ENCODE measurements at places on chromosomes 16 and 17.

DNA sequence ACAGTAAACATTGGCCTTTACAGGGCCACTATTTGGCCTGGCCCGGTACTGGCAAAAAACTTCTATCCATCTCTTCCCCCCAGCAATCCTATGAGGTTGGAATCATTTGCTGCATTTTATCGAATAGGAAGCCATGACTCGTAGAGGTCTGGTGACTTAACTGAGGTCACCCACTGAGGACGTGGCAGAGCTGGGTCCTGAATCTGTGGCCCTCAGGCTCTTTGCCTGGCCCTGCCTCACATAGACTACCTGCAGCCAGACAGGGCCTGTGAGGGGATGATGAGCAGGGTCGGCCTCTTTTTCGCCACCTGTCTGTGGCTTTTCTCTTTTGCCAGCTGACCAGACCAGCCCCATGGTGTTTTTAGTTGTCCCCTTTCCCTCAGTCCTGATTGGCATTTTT lies 1.9 kb downstream of the PPP4C start:
- DNase-seq: no peak

- no peak for DNase-seq
Observed at GRCh38 chr16:72536723-72537435, 364.9 kb upstream of the PMFBP1 start.

GRCh38 chr17:80960037-80960796 lies 31.4 kb upstream of the CHMP6 start:
- no peak for DNase-seq

DNA sequence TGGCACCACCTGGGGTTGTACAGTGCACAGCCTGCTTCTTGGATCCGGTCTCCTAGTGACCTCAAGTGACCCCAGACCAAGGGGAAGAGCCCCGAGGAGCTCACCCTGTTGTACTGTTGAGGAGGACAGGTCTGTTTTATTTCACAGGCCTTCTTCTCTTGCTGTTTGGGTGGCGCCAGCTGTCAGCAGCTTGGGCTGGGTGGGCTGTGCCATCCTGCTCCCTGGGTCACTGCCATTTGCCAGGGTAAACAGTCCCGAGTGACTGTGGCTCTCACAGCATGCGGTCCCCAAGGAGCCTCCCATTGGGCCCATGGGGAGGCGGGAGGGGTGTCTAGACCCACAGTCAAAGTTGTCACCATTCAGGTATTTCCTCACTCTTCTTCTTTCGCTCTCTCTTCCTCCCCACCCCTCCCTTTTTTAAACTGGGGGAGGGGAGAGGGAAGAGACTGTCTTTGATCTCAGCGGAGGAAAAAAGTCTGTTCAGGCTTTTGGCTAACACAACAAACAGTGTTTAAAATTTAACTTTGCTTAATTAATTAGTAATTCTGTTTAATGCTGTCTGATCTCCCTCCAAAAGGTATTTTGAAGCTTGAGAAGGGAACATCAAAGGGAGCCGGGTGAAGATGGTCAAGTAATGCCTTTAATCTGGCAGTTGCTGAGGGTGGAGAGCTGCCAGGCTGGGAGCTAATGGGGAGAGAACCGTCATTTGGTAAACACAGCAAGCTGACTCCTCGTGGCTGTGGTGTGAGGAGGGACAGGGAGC lies 64.0 kb downstream of the SNX20 start:
- no peak for DNase-seq

- no peak for DNase-seq
Observed at GRCh38 chr17:76189741-76190140, 48.7 kb upstream of the FOXJ1 start.

- no peak for DNase-seq
Observed at GRCh38 chr16:84851192-84852127, 31.7 kb downstream of the CRISPLD2 start.

GRCh38 chr17:7262935-7263800 lies 890 bp upstream of the CLDN7 start:
- no peak for DNase-seq

DNA sequence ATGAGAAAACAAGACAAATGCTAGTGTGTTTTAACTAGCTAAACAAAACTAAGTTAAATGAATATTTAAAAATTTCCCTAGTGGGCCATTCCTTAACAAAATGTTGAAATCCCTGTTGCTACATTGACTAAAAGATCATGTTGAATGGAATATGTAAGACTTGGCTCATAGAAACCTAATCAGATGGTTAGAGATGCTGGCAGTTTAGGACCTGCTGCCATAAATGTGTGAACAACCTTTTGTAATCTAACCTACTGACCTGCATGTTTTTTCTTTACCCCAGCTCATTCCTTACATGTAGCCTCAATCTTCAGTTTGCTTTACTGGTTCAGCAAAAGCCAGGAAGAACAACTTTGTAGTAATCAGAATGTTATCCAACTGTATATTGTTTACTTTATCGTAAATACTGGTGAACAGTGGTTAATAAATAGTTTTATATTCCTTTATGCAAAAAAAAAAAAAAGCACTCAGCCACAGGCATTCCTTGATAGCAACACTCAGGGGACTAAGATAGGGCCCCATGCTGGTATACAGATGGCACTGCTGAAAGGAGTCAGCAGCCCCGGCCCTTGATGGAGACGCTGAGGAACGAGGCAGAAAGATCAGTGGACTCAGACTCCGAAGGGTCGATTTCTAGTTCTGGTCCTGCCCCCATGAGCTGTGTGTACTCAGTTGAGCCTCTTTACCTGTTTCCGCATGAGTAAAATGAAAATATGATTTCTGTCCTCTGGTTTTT lies 78.2 kb downstream of the MARF1 start:
- DNase-seq: no peak

DNA sequence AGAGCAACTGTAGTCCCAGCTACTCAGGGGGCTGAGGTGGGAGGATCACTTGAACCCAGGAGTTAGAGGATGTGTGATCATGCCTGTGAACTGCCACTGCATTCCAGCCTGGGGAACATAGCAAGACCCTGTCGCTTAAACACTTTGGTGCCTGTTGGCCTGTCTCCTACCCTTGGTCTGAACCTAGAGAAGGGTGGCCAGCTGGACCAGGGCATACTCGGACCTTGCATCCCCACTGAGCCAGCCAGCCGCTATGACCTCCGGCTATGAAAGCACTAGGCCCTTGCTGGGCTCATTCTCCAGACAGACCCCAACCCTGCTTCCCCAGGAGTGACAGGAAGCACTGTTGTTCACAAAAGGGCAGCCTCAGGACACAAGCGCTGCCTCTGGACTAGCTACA lies 4.6 kb downstream of the IFT20 start:
- DNase-seq: no peak

DNA sequence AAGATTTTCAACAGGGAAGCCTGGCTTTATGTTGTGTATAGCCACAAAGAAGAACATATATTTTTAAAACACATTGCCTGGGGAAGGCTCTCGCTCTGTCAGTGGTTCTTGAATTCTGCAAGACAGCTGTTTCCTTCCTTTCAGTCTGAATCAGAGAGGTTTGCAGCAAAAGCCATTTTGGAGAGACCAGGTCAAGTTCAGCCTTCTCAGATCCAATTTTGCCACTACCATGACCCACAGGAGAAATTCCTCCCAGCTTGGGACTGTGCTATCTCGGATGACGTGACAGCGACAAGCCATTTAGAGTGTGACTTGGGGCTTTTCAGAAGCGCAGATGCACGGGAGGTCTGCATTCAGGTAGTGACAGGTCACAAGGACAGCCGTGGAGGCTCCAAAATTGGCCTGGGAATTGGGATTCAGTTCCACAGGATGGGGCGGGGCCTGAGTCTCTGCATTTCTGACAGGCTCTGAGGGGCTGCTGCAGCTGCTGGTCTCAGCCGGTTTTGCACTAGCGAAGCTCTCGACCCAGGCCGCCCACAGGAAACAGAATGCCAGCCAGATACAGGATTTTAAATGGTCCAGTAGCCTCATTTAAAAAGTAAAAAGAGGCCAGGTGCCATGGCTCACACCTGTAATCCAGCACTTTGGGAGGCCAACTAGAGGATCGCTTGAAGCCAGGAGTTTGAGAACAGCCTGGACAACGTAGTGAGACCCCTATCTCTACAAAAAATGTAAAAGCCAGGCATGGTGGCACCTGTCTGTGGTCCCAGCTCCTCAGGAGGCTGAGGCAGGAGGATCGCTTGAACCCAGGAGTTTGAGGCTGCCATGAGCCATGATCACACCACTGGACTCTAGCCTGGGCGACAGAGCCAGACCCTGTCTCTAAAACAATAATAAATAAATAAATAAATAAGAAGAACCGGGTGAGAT lies 196.6 kb upstream of the CIBAR2 start:
- DNase-seq: no peak

- no peak for DNase-seq
Observed at GRCh38 chr17:79459003-79459655, 151.7 kb downstream of the RBFOX3 start.

DNA sequence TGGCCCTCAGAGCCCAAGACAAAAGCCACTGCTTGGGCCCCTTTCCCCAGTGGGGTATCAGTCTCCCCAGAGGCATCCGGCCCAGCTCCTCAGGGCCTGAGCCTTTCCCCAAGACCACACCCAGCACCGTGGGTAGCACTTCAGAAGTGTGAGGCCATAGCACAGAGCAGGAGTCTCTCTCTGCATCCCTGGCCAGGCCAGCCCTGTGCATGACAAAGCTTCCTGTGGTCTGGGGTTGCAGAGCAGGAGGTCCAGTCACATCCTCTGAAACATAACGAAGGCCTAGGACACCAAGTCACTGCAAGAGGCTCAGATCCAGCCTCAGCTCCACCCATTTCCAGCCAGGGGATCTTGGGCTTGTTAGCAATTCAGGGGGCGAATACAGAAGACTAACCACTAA lies 56.8 kb upstream of the ZNF423 start:
- DNase-seq: no peak

- DNase-seq: no peak
Observed at GRCh38 chr17:41480136-41480535, 815 bp downstream of the KRT35 start.

DNA sequence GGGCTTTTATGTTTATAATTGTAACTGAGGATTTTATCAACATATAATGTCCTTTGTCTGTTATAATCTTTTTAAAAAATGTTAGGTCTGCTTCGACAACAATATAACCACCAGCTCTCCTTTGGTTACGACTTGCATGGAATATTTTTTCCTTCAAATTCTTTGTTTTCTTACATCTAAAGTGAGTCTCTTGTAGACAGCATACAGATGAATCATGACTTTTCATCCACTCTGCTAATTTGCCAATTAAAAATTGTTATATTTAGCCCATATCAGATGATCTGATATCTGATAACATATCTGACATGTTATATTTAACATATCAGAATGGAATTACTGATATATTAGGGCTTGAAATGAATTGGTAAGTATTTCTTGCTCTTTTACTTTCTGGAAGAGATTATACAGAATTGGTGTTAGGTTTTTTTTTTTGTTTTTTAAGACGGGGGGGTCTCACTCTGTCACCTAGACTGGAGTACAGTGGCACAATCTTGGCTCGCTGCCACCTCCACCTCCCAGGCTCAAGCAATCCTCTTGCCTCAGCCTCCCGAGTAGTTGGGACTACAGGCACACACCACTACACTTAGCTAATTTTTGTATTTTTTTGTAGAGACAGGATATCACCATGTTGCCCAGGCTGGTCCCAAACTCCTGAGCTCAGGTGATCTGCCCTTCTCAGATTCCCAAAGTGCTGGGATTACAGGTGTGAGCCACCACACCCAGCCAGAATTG lies 27.5 kb downstream of the TBX21 start:
- no peak for DNase-seq

DNA sequence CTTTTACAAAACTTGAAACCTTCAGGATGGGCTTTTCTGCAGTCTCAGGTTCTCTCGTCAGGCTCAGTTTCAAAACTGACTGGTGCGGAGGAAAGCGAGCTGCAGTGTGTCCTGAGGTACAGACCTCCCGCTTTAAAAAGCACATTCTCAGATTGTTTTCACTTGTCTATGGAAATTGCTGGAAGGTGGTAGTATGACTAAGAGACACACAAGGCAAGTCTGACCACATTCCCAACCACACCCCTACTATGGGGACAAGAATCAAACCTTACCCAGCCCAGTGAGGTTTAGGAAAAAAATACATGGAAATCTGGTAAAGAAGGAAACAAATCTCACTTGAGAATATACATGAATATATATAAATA lies 18.2 kb downstream of the SRP68 start:
- DNase-seq: no peak

DNA sequence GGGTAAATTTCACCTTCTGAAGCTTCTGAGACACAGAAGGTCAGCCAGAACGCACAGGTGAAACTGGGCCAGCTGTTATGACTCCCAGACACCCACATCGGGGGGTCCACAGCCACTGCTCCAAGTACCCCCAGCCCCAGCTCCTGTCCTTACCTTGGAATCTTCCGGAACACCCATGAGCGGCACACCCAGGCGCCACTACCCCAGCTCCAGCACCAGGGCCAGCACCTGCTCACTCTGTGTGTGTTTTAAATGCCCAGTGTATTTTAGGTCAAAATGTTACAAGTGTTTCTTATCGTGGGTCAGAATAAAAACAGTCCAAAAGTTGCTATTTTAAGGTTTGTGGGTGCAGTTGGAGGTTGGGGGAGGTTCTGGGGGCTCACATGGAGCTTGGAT lies 116.3 kb downstream of the RMI2 start:
- DNase-seq: no peak

- DNase-seq: no peak
Observed at GRCh38 chr17:35448899-35449227, 297 bp upstream of the SLFN13 start.

- no peak for DNase-seq
Observed at GRCh38 chr16:8554022-8554421, 36.3 kb downstream of the TMEM114 start.

GRCh38 chr16:56716761-56717160 lies 13.2 kb upstream of the NUP93 start:
- DNase-seq: no peak

DNA sequence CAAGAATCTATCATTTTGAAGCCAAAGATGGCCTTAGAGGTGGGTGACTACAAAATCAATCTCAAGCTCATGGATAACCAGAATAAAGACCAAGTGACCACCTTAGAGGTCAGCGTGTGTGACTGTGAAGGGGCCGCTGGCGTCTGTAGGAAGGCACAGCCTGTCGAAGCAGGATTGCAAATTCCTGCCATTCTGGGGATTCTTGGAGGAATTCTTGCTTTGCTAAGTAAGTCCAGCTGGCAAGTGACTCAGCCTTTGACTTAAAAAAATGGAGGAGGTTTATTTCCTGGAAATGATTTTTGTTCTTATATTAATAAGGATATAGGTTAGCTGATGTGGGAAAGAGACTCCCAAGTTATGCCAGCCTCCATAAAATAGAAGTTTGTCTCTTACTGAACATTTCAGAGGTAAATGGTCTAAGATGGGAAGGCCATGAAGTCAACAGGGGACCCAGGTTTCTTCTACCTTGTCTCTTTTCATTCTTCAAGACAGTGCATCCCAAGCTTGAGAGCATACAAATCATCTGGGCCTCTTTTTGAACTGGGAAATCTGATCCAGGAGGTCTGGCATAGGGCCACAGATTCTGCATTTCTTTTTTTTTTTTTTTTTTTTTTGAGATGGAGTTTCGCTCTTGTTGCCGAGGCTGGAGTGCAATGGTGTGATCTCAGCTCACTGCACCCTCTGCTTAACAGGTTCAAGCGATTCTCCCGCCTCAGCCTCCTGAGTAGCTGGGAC lies 19.8 kb upstream of the TANGO6 start:
- DNase-seq: no peak

DNA sequence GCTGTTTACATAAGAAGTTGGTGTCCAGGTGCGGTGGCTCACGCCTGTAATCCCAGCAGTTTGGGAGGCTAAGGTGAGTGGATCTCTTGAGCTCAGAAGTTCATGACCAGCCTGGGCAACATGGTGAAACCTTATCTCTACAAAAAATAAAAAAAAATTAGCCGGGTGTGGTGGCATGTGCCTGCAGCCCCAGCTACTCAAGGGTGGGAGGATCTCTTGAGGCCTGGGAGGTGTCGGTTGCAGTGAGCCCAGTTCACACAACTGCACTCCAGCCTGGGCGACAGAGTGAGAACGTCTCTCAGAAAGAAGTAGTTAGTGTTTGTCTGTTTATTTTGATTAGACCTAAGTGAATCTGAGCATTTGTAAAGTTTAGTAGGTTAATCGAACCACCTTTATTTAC lies 12.8 kb downstream of the DDX19A start:
- DNase-seq: no peak

All from T-cell (primary cell).